T-cell (primary cell): ENCODE measurements at places on chromosomes 2 and 18.

GRCh38 chr2:165610591-165611029 is 141.1 kb downstream of the CSRNP3 start:
- no peaks in the 10 kb centered on the region for H3K36me3 ChIP-seq
- peaks cover 2% of the 10 kb centered on the region for H3K4me1 ChIP-seq
- DNase-seq, result no peak

DNA sequence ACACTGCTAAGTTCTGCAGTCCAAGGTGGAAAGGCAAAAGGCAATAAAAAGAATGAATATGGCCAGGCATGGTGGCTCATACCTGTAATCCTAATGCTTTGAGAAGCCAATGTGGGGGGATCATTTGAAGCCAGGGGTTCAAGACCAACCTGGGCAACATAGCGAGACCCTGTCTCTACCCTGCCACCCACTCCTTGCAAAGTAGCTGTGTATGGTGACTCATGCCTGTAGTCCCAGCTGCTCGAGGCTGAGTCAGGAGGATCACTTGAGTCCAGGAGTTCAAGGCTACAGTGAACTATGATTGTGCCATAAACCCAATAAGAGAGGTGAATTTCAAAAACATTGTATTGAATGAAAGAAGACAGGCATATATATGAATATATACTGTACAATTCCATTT is 2.4 kb downstream of the MYL12B start:
- no peaks in the 10 kb centered on the region for H3K27me3 ChIP-seq
- H3K27ac ChIP-seq, result peak overlapping the region; percentile 95
- peaks cover 44% of the 10 kb centered on the region for H3K4me1 ChIP-seq
- peak overlapping the region; percentile 11 for H3K4me3 ChIP-seq
- DNase-seq, result no peak

GRCh38 chr2:237533668-237534161 is 32.7 kb upstream of the PRLH start:
- no peaks in the 10 kb centered on the region for H3K36me3 ChIP-seq
- no peaks in the 10 kb centered on the region for H3K4me1 ChIP-seq
- peaks cover 28% of the 10 kb centered on the region for H3K27me3 ChIP-seq

DNA sequence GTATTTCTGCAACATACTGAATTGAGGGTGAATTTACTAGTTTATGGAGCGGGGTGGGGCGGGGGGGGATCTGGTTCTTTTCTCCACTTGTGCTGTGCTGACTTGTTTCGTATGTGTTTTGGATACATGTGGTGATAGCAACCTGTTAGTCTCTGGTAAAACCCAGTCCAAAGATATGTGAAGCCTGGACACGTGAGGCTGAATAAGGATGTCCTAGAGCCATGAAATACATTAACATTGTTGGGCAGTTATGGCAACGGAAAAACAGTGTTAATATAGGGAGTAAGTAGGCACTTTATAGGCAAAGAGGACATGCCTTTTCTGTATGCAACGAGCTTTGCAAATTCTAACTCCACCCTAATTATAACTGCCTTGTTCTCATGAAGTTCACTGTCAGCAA is 42.1 kb upstream of the NEMP2 start:
- no peaks in the 10 kb centered on the region for H3K36me3 ChIP-seq
- no peak for DNase-seq
- H3K27me3 ChIP-seq, result no peaks in the 10 kb centered on the region

- H3K4me3 ChIP-seq, result no peak overlapping the region
- H3K4me1 ChIP-seq, result no peaks in the 10 kb centered on the region
- no peak overlapping the region for H3K27ac ChIP-seq
- no peak for DNase-seq
Measured at GRCh38 chr18:30727849-30728248, 314.7 kb downstream of the DSC3 start.

DNA sequence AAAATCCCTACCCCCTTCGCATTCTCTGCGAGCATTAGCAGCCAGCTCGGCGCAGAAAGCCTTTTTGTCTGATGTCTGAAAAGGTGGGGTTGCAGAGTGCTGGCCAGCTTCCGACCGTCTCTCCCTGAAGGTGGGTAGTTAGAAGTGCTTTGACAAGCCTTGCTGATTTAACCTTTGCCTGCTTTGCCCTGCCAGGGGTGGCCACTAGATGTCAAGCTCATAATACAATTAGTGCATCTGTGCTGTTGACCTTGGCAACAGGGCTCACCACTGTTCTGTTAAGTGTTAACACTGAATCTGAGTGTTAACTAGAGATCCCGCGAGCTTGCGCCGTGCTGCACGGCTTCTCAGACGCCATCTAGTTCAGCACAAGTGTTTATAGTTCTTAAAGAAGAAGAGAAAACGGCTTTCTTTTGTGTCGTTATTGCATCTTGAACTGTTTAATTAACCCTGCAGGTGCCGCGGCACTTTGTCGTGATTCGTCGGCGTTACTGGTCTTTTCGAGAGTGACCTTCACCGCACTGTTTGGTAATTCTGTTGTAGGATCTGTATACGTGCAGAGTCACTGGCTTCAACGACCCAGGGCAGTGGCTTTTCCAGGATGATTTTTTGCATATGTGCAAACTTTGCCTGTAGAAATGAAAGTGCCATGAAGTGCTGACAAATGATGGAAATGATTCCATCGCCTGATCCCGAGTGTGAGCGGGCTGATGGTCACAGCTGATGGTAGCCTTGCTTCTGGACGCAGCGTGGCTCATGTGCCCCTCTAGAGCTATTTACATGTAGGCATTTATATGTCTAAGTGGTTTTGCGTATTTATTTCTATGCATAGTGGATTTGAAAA is 5.5 kb downstream of the SALL3 start:
- no peak overlapping the region for H3K27ac ChIP-seq
- no peak for DNase-seq
- peaks cover 27% of the 10 kb centered on the region for H3K27me3 ChIP-seq
- H3K4me1 ChIP-seq, result peaks cover 8% of the 10 kb centered on the region
- H3K36me3 ChIP-seq, result no peaks in the 10 kb centered on the region
- no peak overlapping the region for H3K4me3 ChIP-seq

GRCh38 chr2:239370403-239370802 is 30.4 kb downstream of the HDAC4 start:
- H3K4me3 ChIP-seq, result peak overlapping the region; percentile 19
- peaks cover 3% of the 10 kb centered on the region for H3K36me3 ChIP-seq
- no peak for DNase-seq
- H3K27me3 ChIP-seq, result no peaks in the 10 kb centered on the region

DNA sequence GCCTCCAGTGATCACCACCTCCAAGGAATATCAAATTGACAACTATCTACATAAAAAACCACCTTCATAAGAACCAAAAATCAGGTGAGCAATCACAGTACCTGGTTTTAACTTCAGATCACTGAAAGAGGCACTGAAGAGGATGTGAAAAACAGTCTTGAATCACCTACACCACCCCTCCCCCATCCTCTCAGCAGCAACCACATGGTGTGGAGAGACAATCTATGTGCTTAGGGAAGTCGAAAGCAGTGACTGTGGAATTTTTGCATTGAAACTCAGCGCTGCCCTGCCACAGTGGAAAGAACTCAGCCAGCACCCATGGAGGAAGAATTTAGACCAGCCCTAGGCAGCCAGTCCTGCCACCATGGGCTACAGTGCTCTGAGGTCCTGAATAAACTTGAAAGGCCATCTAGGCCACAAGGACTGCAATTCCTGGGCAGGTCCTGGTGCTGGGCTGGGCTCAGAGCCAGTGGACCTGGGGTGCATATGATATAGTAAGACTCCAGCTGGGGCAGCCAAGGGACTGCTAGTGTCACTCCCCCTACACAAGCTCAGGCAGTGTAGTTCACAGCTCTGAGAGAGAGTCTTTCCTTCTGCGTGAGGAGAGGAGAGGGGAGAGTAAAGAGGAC is 75.6 kb downstream of the ATL2 start:
- DNase-seq, result no peak
- H3K4me1 ChIP-seq, result peaks cover 10% of the 10 kb centered on the region
- H3K27me3 ChIP-seq, result no peaks in the 10 kb centered on the region
- no peak overlapping the region for H3K4me3 ChIP-seq
- no peak overlapping the region for H3K27ac ChIP-seq
